Ascending aorta (tissue), 2 donors: ENCODE measurements at places on chromosomes 16 and 17.

DNA sequence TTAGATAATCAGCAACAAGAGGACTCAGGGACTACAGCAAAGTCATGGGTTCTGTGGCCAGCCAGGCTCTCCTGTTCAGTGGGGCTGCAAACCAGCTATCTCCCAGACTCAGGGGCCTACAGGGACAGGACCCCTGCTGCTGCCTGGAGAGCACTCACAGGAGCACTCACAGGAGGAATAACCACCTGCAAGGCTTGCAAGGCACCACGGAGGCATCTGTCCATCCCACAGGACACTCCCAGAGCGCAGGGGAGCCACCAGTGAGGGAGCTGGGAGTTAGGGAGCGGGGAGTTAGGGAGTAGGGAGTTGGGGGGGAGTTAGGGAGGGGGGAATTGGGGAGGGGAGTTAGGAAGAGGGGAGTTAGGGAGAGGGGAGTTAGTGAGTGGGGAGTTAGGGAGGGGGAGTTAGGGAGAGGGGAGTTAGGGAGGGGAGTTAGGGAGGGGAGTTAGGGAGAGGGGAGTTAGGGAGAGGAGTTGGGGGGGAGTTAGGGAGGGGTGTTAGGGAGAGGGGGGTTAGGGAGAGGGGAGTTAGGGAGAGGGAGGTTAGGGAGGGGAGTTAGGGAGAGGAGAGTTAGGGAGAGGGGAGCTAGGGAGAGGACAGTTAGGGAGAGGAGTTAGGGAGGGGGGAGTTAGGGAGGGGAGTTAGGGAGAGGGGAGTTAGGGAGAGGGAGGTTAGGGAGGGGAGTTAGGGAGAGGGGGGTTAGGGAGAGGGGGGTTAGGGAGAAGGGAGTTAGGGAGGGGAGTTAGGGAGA is 5.7 kb downstream of the CANT1 start:
- no peak for DNase-seq

- DNase-seq = peak; percentile 88
Observed at GRCh38 chr17:57911834-57912673, 43.2 kb downstream of the CUEDC1 start.

DNA sequence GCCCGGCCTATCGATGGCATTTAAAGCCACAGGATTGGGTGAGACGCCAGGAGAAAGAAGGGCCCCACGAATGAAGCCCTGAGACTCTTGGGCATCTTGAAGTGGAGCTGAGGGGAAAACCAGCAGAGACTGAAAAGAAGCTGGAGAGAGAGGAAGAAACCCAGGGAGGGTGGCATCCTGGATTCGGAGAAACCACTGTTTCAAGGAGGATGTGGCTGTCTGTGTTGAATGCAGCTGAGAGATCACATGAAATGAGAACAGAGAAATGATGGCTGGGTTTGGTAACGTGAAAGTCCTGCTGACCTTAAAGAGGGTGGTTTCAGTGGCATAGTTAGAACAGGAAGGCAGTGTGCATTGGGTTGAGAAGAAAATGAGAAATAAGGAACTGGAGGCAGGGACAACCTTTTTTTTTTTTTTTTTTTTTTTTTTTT is 3.8 kb downstream of the TNFSF12 start:
- DNase-seq = peak; percentile 57

DNA sequence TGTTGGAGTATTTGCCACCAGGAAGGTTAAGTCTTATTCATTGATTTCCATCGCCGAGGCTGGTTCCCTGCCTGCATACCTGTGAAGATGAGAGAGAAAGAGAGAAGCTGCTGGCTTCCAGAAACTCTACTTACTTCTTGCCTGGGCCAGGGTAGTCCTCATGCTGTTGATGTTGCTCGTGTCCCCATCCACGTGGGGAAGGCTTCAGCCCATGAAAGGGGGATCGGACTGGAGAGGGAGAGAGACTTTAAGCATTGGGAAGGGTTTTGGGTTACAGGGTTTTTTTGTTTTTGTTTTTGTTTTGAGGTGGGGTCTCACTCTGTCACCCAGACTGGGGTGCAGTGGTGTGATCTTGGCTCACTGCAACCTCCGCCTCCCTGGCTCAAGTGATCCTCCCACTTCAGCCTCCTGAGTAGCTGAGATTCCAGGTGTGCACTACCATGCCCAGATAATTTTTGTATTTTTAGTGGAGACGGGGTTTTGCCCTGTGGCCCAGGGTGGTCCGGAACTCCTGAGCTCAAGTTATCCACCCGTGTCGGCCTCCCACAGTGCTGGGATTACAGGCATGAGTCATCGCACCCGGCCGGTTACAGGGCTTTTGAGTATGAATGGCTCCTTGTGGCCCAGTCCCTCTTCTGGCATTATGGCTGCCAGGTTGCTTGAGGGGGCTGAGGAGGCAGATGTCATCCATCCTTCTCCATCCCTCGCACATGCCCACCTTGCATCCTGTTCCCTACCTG is 26.6 kb downstream of the ITGB3 start:
- no peak for DNase-seq

GRCh38 chr17:62628831-62629555 is 1.5 kb downstream of the MRC2 start:
- DNase-seq = no peak

GRCh38 chr17:30393911-30394867 is 15.5 kb downstream of the CPD start:
- no peak for DNase-seq

DNA sequence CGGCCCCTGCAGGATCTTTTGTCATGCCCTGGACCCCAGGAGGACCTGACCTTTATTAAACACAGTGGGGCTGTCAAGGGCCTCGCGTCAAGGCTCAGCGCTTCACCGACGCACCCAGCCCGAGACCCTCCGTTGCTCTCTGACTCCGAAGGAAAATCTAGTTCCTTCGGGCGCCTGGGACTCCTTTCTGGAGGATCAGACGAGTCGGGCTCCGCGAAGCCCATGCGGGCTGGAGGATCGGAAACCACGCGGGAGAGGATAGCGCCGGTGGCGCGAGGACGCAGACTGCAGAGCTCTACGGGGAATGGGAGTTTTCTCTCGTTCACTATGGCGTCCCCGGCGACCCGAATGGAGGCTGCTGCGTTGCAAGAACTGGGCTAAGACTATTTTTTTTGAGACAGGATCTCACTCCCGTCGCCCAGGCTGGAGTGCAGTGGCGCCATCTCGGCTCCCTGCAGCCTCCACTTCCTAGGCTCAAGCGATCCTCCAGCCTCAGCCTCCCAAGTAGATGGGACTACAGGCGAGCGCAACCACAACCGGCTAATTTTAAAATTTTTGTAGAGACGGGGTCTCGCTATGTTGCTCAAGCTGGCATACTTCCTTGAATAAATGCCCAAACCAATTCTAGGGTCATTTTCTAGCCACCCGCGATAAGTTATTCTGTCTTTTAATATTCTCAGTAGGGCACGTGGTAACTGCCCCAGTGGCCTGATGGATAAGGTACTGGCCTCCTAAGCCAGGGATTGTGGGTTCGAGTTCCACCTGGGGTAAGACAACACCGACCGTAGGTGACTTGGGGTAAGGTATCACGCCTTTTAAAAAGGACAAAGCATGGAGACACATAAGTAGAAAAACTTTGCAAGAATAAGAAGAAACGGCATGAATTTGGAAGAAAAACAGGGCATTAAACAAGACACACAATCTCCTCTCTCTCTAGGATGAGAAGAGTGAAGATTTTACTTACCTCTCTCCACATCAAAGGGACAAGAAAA is 5.5 kb downstream of the OR1F1 start:
- DNase-seq = no peak

DNA sequence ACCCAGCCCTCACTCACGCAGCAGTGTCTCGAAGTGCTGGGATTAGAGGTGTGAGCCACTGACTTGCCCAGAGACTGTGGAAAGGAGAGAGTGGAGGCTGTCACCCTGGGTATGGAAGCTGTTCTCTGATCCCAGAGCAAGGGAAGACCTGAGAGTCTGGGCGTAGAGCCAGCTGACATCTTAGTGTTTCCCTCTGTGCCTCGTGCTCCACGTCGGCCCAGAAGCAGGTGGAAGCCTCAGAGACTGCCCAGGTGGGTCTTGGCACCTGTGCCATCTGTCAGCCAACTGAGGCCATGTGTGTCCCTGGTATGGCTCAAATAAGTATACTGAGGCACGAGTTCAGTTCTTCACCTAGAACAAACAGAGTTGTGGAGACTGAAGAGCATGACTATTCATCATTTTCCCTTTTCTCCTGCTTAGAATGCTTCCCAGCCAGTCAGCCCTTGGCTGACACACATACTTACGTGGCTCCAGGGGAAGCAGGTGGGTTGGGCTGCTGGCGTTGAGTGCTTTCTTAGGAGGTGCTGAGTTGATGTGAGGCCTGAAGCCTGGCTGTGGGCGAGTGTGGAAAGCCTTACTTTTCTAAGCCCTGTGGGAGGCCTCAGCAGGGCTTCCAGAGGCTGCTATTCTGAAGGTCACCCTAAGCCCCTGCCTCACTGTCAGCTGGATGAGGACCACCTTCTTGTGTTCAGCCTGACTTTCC is 8.1 kb downstream of the CTRL start:
- no peak for DNase-seq

DNA sequence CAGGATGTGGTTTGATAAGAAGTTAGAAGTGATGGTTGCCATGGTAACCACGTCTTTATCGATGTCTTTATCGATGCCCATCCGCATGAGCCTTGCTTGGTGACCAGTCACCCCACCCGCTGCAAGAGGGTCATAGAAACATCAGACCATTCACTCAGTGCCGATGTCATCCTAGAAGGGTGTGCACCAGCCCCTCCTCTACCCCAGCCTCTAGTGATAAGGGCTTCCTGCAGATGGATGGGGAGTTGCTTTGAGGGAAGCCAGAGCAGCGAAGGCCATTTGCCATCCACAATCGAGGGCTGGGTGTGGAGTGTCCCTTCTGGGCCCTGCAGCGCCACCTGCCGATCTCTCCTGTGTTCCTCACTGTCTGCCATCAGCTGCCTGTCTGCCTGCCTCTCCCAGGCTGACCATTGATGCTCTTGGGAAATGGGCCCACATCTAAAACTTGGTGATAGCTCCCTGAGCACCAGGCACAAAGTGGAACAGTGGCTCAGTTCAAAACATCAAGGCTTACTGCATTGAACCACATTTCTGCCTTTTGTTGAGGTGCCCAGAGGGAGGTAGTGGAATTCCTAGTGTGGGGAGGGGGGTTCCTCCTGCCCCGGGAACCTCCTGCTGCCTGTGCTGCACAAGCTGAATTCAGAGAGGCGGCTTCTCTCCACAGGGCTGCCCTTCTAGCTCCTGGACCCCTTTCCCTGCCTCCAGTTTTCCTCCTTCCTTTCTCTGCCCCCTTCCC is 8.9 kb downstream of the CALB2 start:
- DNase-seq = no peak

DNA sequence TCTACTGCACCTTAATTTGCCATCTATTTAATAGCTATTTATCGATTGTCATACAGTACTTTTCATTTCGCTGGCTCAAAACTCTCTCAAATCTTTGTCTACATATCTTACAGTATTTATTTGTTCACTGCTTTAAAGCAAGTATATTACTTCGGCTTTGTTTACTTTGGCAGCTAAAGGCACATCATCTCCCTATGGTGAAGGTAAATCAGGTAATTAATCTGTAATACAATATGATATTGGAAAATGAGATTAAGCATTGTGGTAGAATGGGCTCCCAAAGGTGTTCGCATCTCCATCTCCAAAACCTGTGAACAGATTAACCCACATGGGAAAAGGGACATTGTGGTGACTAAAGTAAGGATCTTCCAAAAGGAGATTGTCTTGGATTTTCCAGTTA is 6.5 kb downstream of the TMEM170A start:
- DNase-seq = no peak

- no peak for DNase-seq
Observed at GRCh38 chr16:11475896-11476630, 110.7 kb downstream of the LITAF start.

DNA sequence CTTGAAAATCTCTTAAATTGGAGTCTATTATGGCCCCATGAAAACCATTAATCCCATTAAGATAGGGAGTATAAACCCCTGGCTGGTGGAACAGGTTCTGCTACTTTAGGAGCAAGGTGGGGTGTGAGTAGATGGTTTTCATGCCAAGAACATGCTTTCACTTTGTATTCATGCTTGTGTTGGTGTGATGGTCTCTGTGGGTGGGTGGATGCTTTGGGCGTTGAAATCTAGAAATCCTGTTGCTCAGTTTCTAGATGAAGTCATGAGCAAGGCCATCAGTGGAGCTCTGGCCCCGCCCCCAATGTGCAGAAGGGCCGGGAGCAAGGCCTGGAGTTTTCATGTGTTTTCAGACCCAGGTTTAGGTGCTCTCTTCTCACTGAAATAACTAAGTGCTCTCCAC is 20.1 kb downstream of the PLD6 start:
- DNase-seq = no peak

GRCh38 chr17:34874478-34874877 is 86.8 kb downstream of the CCT6B start:
- no peak for DNase-seq

GRCh38 chr17:65039336-65039988 is 17.1 kb downstream of the GNA13 start:
- DNase-seq = no peak

DNA sequence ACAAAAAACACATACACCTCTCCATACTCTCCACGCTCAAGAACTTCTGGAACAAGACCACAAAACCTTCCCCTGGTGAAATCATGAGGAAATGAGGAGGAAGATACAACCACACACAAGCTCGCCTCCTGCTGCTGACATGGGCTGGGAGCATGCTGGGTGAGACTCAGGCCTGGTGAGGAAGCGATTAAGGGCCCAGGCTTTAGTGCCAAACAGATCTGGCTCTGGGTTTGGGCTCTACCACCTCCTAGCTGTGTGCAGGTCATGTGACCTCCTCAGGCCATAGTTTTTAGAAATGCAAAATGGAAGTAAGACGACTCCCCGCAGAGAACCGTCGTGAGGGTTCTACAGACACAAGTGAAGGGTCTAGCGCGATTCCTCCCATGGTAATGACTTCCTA is 41.3 kb downstream of the VAC14 start:
- no peak for DNase-seq

DNA sequence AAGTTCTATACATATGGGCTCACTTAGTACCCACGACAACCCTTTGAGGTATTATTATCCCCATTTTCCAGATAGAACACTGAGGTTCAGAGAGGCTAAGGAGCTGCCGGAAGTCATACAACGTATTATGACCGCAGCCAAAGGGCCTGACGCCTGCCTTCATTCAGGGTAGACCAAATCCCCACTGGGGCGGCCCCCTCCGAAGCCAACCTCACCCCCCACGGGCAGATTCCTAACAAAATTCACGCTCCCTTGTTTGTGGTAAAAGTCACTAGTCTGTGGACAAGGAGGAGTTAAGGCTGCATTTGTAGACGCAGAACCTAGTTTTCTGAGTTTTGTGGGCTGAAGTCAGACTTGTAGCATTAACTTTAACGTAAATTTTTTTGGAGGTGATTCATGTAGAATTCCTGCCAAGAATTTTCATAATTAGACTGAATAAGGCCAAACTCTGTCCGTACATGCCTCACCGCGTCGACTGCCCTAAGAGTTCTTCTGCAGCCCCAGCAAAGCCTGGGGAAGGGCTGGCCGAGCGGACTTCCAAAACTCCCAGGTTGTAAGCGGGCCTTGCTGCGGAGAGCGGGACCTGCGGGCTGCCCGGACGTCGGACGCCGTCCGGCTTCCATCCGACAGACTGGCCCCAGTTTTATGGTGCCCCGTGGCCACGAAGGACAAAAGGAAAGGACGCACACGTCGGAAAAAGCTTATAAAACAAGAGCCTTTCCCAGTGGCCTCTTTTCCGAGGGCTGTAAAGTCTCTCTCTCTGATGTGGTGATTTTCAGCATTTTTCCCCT is 75.7 kb downstream of the NXN start:
- no peak for DNase-seq
